Activated CD4-positive, alpha-beta T cell treated with anti-CD3 and anti-CD28 coated beads for 36 hours (primary cell): ENCODE measurements at places on chromosomes 7 and 10. TPM values are rescaled to one million over a fixed set of nuclear protein-coding genes. Genes with fewer than 3 reads are reported as not detected.

GRCh38 chr7:16795624-16796023 lies 9.2 kb downstream of the AGR2 start:
- DNase-seq = no peak
- no peaks in the 10 kb centered on the region for H3K36me3 ChIP-seq
- no peak overlapping the region for H3K4me3 ChIP-seq
- H3K27ac ChIP-seq = no peak overlapping the region
- peaks cover 5% of the 10 kb centered on the region for H3K4me1 ChIP-seq

- peak overlapping the region; percentile 24 for H3K27ac ChIP-seq
- H3K27me3 ChIP-seq = no peaks in the 10 kb centered on the region
- peaks cover 71% of the 10 kb centered on the region for H3K36me3 ChIP-seq
- DNase-seq = no peak
Measured at GRCh38 chr7:6020371-6021286, 10.5 kb upstream of the ANKRD61 start.

DNA sequence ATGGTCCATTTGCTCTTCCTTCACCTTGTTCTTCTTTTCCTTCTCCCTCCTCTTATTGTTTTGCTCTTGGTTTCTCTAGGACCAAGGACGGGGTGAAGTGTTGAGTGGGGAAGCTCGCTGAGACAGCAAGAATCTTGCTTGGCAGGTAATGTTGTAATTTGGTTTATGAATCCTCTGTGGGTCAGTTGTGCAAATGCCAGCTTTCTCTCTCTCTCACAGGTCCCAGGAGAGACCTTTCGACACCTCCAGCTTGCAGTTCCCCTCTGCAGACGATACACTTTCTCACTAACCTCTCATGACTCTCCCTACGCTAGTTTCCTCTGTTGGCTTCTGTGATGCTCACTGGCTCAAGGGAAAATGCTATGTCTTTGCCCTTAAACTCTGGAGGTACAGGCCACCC lies 77.0 kb downstream of the FRMD4A start:
- no peak for DNase-seq
- H3K36me3 ChIP-seq = no peaks in the 10 kb centered on the region

DNA sequence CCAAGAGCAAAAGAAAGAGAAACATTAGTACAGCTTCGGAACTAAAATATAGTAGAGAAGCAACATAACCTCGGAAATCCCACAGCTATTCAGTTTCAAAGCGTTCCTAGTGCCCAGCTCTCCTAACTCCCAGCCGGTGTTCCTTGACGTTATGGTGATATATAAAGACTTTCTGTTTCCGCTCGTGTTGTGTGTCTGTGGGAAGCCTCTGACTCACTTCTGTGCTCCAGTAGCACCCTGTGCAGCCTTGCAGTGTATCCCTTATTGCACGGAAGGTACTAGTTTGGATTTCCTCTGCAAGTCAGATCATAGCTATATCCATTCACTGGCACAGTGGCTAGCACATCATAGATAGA lies 535 bp downstream of the ASAH2B start:
- DNase-seq = peak; percentile 57
- H3K27me3 ChIP-seq = no peaks in the 10 kb centered on the region
- H3K36me3 ChIP-seq = no peaks in the 10 kb centered on the region
- H3K4me3 ChIP-seq = peak overlapping the region; percentile 99
- peak overlapping the region; percentile 97 for H3K27ac ChIP-seq

DNA sequence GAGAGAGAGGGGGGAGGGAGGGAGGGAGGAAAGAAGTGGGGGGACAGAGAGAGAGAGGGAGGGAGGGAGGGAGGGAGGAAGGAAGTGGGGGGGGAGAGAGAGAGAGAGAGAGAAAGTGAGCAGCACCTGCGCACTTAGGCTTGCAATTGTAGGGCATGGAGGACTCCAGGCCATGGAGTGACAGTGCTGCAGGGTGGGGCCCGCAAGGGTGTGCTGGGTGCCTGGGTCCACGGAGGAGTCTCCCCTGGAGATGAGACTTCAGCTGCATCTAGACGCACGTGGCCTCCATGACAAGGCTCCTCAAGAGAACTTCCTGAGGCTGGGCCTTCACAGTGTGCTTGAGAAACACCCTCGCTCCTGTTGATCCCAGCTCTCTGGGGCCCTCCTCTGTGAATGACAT lies 44.5 kb downstream of the CLRN3 start:
- no peaks in the 10 kb centered on the region for H3K36me3 ChIP-seq
- H3K27ac ChIP-seq = no peak overlapping the region
- H3K4me1 ChIP-seq = peaks cover 8% of the 10 kb centered on the region
- peaks cover 4% of the 10 kb centered on the region for H3K27me3 ChIP-seq

DNA sequence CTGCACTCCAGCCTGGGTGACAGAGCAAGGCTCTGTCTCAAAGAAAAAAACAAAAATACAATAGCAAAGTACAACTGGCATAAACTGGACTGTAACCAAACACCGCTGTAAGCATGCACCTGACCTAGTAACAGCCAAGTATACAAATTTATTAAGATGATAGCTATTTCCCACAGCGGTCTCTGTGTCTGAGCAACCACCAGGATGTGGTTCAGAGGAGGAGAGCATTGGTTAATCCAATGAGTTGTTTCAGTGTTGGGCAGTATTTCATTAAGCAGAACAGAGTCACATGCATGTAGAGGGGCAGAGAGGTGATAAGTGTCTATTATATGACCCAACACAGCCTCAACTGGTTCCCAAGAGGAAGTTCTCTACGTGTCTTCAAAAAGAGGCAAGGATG lies 4.0 kb downstream of the SLC16A12 start:
- DNase-seq = no peak
- no peaks in the 10 kb centered on the region for H3K36me3 ChIP-seq
- no peak overlapping the region for H3K4me3 ChIP-seq
- H3K4me1 ChIP-seq = peaks cover 11% of the 10 kb centered on the region
- no peak overlapping the region for H3K27ac ChIP-seq
- peaks cover 43% of the 10 kb centered on the region for H3K27me3 ChIP-seq

- no peaks in the 10 kb centered on the region for H3K27me3 ChIP-seq
- H3K27ac ChIP-seq = no peak overlapping the region
- no peaks in the 10 kb centered on the region for H3K4me1 ChIP-seq
Measured at GRCh38 chr10:132924046-132924952, 18.1 kb downstream of the CFAP46 start.

GRCh38 chr10:108545921-108546320 lies 1377.4 kb downstream of the XPNPEP1 start:
- H3K4me1 ChIP-seq = no peaks in the 10 kb centered on the region
- H3K36me3 ChIP-seq = no peaks in the 10 kb centered on the region
- no peak overlapping the region for H3K27ac ChIP-seq
- DNase-seq = no peak
- no peaks in the 10 kb centered on the region for H3K27me3 ChIP-seq

- H3K27me3 ChIP-seq = no peaks in the 10 kb centered on the region
- no peak overlapping the region for H3K27ac ChIP-seq
- H3K4me3 ChIP-seq = no peak overlapping the region
- peaks cover 2% of the 10 kb centered on the region for H3K4me1 ChIP-seq
Measured at GRCh38 chr10:20492447-20492846, 404.7 kb downstream of the NEBL start.

- no peaks in the 10 kb centered on the region for H3K36me3 ChIP-seq
- H3K27me3 ChIP-seq = no peaks in the 10 kb centered on the region
- no peak overlapping the region for H3K4me3 ChIP-seq
- peaks cover 6% of the 10 kb centered on the region for H3K4me1 ChIP-seq
Measured at GRCh38 chr7:47941136-47941844, 7.0 kb downstream of the PKD1L1 start.

Gene IDI2
- total RNA-seq = not detected

Gene FGF8
- 0.32 TPM for total RNA-seq
